ENCODE measurements at places on chromosomes 12 and 14. TPM values are rescaled to one million over a fixed set of nuclear protein-coding genes. Genes with fewer than 3 reads are reported as not detected.

- no peak for DNase-seq
Measured at GRCh38 chr14:67421356-67422224, 9.6 kb upstream of the PLEK2 start.

GRCh38 chr14:70635971-70636595 is 5.6 kb upstream of the TTC9 start:
- DNase-seq: no peak

Gene PRORP
- 15.9 TPM for total RNA-seq

DNA sequence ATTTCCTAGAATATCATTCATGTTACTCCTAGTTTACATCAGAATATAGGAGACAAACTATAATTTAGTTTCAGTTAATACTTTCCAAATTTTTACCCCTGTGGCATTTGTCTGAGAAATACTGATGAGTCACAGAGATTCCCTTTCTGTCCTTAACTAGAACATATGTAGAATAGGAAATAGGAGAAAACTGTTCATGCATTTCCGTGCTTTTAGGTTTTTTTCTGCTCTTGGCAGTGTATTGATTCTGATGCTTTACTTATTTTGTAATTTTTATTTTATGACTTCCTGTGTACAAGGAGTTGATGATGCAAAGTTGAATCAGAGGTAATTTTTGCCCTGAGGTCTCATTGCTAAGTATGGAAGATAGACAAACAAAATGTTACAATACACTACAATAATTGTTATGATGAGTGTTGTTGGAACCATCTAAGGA is 23.0 kb downstream of the MNAT1 start:
- DNase-seq: no peak

- no peak for DNase-seq
Measured at GRCh38 chr14:65483647-65484046, 71.1 kb downstream of the FUT8 start.

DNA sequence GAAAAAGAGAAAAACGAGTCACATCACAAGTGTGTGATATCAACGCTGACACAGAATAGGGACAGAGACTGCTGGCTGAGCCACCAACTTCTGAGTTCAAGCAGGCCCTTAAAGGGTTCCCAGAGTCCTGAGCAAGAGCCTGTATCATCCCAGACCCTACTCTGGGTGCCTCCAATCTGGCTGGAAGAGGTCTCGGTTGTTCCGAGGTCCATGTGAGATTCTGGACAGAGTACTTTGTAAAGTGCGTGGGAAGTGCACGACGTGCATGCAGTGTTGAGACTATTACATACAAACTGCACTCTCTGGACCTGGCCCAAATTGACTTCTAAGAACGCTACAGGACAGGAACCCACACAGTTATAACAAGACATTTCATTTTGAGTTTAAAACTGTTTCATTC is 40.6 kb downstream of the MOK start:
- no peak for DNase-seq

- no peak for DNase-seq
Measured at GRCh38 chr14:57609192-57610075, 115.8 kb upstream of the CCDC198 start.

GRCh38 chr14:74804219-74804825 is 41.2 kb downstream of the YLPM1 start:
- DNase-seq: peak; percentile 18

- DNase-seq: no peak
Measured at GRCh38 chr14:68309616-68310015, 483.3 kb downstream of the ZFP36L1 start.
